ENCODE measurements at places on chromosomes 12 and 14. TPM values are rescaled to one million over a fixed set of nuclear protein-coding genes. Genes with fewer than 3 reads are reported as not detected.

GRCh38 chr12:123659996-123660727 lies 10.8 kb upstream of the TCTN2 start:
- peak; percentile 25 for DNase-seq

COX14 gene
- total RNA-seq, result 52.1 TPM

GRCh38 chr12:71456990-71457389 lies 17.4 kb downstream of the LGR5 start:
- no peak for DNase-seq

CNPY2 gene
- 23.3 TPM for total RNA-seq

IFNG gene
- total RNA-seq, result not detected

DNA sequence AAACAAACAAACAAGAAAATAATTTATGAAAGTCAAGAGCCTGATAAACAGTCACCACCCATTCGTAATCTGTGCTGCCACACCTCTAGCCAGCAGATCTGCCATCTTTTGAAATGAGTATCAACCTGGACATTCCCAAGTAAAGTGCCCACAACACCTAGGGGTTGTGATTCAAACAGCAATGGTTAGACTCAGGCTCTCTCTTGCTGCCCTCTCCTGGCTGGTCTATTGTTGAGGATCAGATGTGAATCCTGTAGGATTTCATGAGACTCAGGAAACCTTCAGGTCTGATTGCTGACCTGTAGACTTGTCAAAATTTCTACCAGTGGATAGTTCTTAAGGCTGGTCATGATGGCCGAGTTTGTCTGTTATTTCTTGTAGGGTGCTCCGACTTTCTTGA lies 26.8 kb downstream of the DGLUCY start:
- DNase-seq, result no peak

- DNase-seq, result peak; percentile 84
Observed at GRCh38 chr14:104136472-104137296, 1.7 kb upstream of the KIF26A start.

POLE2 gene
- total RNA-seq, result 0.49 TPM

- peak; percentile 39 for DNase-seq
Observed at GRCh38 chr12:79407671-79408622, 282.8 kb downstream of the PAWR start.

DNA sequence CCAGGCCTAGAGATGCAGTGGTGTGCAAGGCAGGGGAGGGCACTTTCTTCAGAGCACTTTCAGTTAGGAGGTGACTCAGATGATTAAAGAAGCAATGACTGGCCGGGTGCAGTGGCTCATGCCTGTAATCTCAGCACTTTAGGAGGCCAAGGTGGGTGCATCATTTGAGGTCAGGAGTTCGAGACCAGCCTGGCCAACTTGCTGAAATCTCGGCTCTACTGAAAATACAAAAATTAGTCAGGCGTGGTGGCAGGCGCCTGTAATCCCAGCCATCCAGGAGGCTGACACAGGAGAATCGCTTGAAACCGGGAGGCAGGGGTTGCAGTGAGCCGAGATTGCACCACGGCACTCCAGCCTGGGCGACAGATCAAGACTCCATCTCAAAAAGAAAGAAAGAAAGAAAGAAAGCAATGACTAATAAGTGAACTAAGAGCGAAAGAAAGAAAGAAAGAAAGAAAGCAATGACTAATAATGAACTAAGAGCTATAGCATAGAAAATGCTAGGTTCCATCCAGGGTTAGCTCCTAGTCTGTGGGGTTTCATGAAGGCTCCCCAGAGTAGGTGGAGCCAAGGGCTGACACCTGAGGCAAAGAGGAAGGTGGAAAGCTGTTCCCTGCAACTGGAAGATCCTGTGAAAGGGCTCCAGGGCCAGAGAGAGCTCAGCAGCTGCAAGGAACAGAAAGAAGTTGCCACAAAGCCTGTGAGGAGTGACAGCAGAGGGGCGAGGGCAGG lies 334.5 kb downstream of the CACNA1C start:
- DNase-seq, result peak; percentile 25

DNA sequence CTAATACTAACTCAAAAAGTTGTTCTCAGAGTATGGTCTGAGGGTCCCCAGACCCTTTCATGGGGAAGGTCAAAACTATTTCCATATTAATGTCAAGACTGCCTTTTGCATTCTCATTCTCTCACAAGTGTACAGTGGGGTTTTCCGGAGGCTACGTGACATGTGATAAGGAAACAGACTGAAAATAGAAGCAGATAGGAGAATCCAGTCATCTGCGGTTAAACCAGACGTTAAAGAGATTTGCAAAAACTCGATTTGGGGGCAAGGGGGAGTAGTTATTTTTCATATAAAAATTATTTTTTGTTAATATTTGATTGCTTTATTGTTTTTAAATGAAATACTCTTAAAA lies 1.0 kb upstream of the NAP1L1 start:
- DNase-seq, result no peak

RASAL1 gene
- 39.3 TPM for total RNA-seq

GRCh38 chr12:125239563-125239962 lies 174.3 kb downstream of the AACS start:
- DNase-seq, result no peak
